ENCODE measurements at places on chromosomes 16 and 17.

DNA sequence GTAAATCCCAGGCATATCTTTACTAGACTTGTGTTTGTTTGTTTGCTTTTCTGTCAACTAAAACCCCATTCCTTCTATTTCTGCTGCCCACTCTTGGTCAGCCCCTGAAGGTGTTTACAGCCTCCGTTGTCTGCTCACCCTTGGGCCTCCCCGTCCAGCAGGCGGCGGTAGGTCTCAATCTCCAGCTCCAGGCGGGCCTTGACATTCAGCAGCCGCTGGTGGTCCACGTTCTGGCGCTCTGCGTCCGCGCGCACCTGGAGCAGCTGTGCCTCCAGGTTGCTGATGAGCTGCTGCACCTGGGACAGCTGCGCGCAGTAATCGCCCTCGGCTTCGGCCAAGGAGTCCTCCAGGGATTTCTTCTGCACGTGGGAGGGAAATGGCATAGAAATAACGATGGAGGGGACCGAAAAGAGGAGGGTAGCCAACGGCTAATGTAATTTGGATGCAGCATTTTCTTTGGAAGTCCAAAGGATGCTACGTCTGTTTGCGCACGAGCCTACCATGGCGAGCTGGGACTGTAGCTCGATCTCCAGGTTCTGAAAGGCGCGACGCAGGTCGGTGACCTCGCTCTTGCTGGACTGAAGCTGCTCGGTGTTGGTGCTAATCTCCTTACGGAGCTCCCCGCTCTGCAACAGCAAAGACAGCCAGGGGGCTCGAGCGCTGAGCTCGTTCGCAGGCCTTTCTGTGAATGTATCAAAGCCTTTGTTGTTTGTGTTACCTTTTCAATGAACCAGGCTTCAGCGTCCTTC lies 3.9 kb downstream of the KRT12 start:
- DNase-seq, result no peak

GRCh38 chr16:1291576-1291974 lies 17.9 kb upstream of the UBE2I start:
- DNase-seq, result no peak

- no peak for DNase-seq
These were observed 32.7 kb upstream of the RPH3AL start for GRCh38 chr17:385178-385835.

DNA sequence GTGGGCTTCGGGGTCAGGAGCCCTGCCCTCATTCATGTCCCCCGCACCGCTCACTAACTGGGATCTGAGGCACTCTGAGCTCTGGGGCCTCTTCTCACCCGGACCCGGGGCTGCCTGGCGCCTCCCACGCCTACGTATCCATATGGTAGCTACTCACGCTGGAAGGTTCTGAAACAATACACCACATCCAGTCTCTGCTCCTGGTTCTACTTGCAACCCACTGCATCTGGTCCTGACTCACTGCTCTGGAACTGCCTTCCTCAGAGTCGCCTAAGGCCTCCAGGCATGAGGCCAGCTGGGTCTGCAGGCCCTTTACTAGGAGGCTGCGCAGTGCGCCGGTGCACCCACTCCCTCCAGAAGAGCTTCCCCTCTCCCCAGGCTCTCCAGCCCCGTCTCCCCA lies 18.1 kb downstream of the USP36 start:
- peak; percentile 92 for DNase-seq

- DNase-seq, result no peak
These were observed 113.3 kb downstream of the IRF8 start for GRCh38 chr16:86012221-86012620.

- DNase-seq, result peak; percentile 24
These were observed 73.3 kb downstream of the ABCC12 start for GRCh38 chr16:48082516-48082915.

DNA sequence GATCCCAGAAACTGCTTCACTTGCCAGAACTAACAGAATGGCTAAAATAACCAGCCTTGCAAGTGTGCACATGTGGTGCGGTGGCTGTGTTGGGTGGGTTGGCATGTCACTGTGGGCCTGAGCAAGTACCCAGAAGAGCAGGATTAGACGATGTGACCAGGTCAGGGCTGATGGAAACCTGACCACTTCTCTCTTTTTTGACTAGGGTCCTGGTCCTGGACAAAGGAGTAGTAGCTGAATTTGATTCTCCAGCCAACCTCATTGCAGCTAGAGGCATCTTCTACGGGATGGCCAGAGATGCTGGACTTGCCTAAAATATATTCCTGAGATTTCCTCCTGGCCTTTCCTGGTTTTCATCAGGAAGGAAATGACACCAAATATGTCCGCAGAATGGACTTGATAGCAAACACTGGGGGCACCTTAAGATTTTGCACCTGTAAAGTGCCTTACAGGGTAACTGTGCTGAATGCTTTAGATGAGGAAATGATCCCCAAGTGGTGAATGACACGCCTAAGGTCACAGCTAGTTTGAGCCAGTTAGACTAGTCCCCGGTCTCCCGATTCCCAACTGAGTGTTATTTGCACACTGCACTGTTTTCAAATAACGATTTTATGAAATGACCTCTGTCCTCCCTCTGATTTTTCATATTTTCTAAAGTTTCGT lies 16.7 kb downstream of the ANKRD40 start:
- no peak for DNase-seq

DNA sequence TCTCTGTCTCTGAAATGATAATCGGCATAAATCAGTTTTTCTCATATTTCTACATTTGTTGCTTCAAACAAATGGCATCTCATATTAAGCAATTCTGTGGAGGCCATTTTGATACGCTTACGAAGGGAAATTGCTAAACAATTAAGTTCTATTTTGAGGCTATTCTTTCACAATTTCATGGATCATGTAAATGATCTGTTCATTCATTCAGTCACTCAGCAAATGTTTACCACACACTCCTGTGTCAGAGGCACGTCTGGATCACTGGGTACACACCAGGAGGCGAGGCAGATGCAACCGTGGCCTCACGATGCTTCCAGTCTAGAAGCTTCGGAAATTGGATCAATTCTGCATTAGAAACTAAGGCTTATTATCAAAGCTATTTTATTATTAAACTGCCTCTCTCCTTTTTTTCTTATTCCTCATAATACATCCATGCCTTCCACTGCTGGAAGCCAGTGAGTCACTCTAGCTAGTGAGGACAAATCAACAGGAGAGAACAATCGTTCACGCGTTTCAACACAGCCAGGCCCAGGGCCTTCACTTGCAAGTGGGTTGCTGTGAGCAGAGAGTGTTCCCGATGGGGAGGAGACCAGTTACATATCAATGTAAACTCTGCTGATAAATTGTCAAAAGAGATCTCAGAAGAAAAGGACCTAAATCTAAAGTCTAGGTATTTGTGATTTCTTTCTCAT lies 11.3 kb upstream of the SLC39A11 start:
- DNase-seq, result peak; percentile 47

DNA sequence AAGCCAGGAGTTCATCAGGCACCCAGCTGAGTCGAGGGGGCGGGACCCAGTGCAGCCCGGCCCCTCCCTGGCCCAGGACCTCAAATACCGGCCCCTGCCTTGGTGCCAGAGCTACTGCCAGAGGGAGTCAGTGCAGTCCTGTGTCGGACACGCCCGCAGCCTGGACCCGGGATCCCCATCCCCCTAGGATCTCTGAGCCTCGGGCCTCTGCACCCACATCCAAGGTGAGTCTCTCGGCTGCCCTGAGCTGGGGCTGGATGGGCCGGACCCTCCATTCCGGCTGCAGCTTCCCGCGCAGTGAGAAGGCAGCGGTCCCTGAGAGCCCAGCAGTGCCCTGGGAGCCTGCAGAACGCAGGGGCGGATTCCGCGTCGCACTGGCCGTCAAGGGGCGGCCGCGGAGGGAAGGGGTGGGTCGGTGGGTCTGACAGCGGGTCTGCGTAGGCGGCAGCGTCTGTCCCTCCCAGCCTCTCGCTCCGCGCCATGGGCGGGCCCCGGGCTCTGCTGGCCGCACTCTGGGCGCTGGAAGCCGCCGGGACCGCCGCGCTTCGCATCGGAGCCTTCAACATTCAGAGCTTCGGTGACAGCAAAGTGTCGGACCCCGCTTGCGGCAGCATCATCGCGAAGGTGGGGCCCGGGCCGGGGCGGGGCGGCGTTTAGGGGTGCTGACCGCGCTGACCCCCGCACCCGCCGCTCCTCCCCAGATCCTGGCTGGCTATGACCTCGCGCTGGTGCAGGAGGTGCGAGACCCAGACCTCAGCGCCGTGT lies at the start of gene DNASE1L2:
Gene DNASE1L2 (plus strand): TSS at position 108 of the 765 bp plus-strand sequence. CDS start 373 bp downstream, at position 481.
- DNase-seq, result no peak

- no peak for DNase-seq
These were observed 58.9 kb upstream of the LRRC37A3 start for GRCh38 chr17:64978138-64978537.

GRCh38 chr17:54945671-54946070 lies 22.8 kb downstream of the COX11 start:
- DNase-seq, result no peak

GRCh38 chr17:10295728-10296343 lies 77.0 kb downstream of the MYH13 start:
- DNase-seq, result peak; percentile 7

- DNase-seq, result no peak
These were observed 82.9 kb downstream of the ZNF778 start for GRCh38 chr16:89300311-89300975.

GRCh38 chr16:28082624-28083023 lies 19.1 kb upstream of the GSG1L start:
- DNase-seq, result no peak

- DNase-seq, result no peak
These were observed 64.9 kb upstream of the CHMP6 start for GRCh38 chr17:80926591-80927250.

DNA sequence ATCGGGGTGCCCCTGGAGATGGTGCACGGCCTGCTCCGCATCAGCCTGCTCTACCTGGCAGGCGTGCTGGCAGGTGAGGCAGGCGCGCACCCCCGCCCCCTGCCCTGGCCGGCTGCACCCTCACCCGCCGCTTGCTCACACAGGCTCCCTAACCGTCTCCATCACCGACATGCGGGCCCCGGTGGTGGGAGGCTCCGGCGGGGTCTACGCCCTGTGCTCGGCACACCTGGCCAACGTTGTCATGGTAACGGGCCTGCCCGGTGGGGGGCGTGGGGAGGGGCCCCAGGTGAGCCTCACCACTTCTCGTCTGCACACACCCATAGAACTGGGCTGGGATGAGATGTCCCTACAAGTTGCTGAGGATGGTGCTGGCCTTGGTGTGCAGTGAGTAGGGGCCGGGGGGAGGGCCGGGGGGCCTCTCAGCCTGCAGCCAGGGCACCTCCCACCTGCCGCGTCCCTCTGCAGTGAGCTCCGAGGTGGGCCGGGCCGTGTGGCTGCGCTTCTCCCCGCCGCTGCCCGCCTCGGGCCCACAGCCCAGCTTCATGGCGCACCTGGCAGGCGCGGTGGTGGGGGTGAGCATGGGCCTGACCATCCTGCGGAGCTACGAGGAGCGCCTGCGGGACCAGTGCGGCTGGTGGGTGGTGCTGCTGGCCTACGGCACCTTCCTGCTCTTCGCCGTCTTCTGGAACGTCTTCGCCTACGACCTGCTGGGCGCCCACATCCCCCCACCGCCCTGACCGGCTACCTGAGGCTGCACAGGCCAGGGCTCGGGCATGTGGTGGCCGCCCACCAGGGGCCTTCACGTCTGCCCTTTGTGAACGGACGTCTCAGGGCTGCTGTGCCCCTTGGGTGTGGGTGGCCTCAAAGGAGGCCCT lies 2.1 kb downstream of the RHBDL1 start:
- DNase-seq, result no peak

- peak; percentile 84 for DNase-seq
These were observed at the start of gene ERAL1 for GRCh38 chr17:28854457-28855335. Gene ERAL1, plus strand, starts transcription at chr17:28855016. Its CDS starts 19 bp downstream, at chr17:28855035.

GRCh38 chr17:49739641-49740271 lies 24.2 kb downstream of the FAM117A start:
- DNase-seq, result no peak

GRCh38 chr17:12727076-12727760 lies 61.5 kb downstream of the MYOCD start:
- peak; percentile 19 for DNase-seq

- no peak for DNase-seq
These were observed 6.8 kb upstream of the FLYWCH1 start for GRCh38 chr16:2904922-2905240.

- no peak for DNase-seq
These were observed 17.9 kb downstream of the MINK1 start for GRCh38 chr17:4851084-4851483.

- DNase-seq, result no peak
These were observed 156.8 kb upstream of the IRX3 start for GRCh38 chr16:54443352-54443751.

GRCh38 chr16:72066747-72067146 lies 3.7 kb downstream of the HPR start:
- DNase-seq, result peak; percentile 6

- no peak for DNase-seq
These were observed 3.8 kb downstream of the SNX29 start for GRCh38 chr16:11980136-11980844.

- DNase-seq, result no peak
These were observed 10.4 kb downstream of the HSD17B2 start for GRCh38 chr16:82045465-82045864.

- DNase-seq, result no peak
These were observed 6.7 kb upstream of the ADGRG1 start for GRCh38 chr16:57621521-57622271.

DNA sequence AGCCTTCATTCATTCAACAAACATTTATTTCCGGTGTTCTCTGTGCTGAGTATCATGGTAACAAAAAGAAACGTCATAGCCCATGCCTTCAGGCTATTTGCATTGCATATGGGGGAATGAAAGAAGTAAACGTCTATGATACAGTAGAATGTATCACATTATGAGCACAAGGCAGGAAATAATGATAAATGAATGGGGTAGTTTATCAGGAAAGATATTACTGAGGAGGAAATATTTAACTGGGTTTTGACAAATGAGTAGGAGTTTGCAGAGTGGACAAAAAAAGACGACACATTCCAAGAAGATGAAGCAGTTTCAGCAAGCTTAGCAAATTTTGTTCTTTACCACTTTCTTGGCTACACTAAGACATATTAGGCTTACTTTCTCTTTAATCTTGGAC lies 1.3 kb upstream of the KRTAP4-7 start:
- DNase-seq, result no peak

DNA sequence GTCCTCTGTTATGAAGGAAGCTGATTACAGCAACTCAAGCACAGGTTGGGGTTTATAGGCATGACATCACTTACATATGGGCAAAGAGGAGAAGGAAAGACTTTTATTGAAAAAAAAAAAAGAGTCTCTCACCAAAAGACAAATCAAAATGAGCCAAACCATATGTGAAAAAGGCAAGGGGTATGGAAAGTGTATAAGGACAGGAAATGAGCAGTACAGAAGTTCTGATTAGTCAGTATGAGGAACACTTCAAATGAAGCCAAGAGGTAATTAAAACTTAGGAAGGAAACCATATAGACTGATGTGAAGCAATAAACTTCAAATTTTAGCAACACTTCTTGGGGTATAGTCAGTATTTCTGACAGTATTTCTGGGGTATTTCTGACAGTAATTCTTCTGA lies 1372.6 kb downstream of the CDH11 start:
- no peak for DNase-seq

- DNase-seq, result no peak
These were observed 248.2 kb downstream of the NTN1 start for GRCh38 chr17:9269350-9270035.

GRCh38 chr17:17505610-17506171 lies 9.5 kb upstream of the RASD1 start:
- no peak for DNase-seq

GRCh38 chr17:79648181-79648831 lies 37.5 kb upstream of the RBFOX3 start:
- no peak for DNase-seq
